IMR-90 (cell line): ENCODE measurements at places on chromosomes 7 and 10.

DNA sequence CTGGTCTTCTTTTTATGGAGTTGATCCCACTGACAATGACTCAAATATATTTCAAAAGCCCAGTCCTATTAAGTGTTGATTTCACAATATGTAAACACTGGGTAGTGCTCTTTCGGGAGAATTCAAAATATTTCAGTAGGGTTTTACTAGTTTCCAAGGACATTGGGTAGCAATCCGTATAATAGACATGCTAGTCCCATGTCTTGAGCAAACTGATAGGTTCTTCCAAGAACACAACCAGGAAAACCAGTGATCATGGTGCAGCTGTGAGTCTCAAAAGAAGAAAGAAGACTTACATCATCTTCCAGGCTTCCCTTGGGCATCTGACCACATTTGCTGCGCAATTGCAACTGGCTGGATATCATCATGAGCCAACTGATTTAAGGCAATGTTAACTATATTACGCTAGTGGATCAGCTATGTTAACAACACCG lies 59.3 kb upstream of the APBB1IP start:
- H3K27ac ChIP-seq, result no peak overlapping the region
- no peaks in the 10 kb centered on the region for H3K36me3 ChIP-seq
- H3K4me3 ChIP-seq, result no peak overlapping the region
- DNase-seq, result no peak
- no peaks in the 10 kb centered on the region for H3K27me3 ChIP-seq

DNA sequence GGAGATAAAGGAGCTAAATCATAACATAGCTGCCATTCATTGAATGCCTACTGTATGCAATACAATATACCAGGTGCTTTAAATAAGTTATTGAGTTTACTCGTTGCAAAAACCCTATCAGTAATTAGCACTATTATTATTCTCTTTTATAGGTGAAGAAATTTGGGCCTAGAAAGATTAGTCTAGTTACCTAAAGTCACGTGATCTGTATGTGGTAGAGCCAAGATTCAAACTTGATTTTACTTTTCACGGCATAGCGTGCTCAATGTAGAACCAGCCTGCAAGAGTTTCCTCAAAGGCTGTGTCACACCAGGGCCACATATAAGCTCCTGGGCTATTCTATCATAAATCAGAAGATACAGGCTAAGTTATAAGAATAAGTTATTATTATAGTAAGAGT lies 439.9 kb downstream of the GFRA1 start:
- H3K27me3 ChIP-seq, result no peaks in the 10 kb centered on the region
- no peak overlapping the region for H3K27ac ChIP-seq
- no peak overlapping the region for H3K4me3 ChIP-seq
- DNase-seq, result no peak
- no peaks in the 10 kb centered on the region for H3K36me3 ChIP-seq
- peaks cover 4% of the 10 kb centered on the region for H3K4me1 ChIP-seq

DNA sequence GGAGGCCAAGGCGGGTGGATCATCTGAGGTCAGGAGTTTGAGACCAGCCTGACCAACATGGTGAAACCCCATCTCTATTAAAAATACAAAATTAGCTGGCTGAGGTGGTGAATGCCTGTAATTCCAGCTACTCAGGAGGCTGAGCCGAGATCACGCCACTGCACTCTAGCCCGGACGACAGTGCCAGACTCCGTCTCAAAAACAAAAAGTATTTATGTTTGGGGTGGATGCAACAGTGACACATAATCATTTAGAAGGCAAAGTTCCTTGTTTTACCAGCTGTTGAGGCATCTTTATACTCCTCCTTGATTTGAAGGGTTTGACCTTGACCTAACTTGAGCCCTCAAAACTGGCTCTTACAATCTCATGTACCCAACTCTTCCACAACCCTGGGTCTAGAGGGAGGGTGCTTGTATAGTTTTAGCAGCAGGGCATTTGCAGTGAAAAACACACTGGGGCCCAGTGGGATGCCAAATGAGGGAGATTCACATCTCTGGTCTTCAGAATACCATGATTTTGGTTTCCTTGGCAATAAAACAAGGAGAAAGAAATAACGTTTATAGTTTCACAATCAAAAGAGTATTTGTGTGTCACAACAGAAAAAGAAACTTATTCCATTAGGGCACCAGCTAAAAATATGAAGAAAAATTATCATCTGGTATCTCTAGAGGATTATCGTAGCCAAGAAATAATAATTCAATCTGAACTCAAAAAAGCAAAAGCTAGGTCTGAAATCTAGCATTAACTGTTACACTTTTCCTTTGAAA lies 14.2 kb upstream of the TMEM254 start:
- no peak overlapping the region for H3K27ac ChIP-seq
- H3K36me3 ChIP-seq, result no peaks in the 10 kb centered on the region
- H3K4me3 ChIP-seq, result no peak overlapping the region
- H3K27me3 ChIP-seq, result no peaks in the 10 kb centered on the region
- no peaks in the 10 kb centered on the region for H3K4me1 ChIP-seq

DNA sequence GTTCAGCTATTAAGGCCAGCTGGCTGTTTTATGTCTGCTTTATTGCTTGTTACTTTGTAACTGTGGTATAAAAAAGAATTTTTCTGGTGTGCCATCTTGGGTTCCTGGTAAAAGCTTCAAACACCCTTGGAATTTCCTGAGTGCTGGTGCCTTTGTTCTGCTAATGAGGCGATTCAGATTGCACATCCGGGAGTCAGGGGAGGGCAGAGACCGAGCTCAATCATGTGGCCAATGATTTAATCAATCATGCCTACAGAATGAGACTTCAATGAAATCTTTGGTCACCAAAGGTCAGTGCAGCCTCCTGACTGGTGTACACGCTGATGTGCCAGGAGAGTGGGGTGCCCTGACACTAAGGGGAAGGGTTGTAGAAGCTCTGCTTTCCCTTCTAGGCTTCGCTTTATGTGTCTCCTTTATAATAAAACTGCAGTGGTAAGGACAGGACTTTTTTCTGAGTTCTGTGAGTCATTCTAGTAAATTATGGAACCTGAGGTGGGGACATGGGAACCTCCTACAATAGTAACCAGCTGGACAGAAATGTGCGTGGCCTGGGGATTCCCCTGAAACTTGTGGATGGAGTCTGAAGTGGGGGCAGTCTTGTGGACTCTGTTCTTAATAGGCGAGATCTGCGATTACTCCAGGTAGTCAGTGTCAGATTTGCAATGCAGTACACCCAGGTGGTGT lies 69.4 kb upstream of the OGDHL start:
- peaks cover 17% of the 10 kb centered on the region for H3K36me3 ChIP-seq
- H3K27me3 ChIP-seq, result no peaks in the 10 kb centered on the region
- no peak overlapping the region for H3K27ac ChIP-seq
- DNase-seq, result peak; percentile 34

- DNase-seq, result no peak
- H3K36me3 ChIP-seq, result no peaks in the 10 kb centered on the region
- no peak overlapping the region for H3K4me3 ChIP-seq
- H3K27me3 ChIP-seq, result peaks cover 31% of the 10 kb centered on the region
These were observed 33.8 kb downstream of the MICALL2 start for GRCh38 chr7:1425292-1426136.
